Posterior vena cava (tissue), 2 donors: ENCODE measurements at places on chromosomes 7 and 10.

DNA sequence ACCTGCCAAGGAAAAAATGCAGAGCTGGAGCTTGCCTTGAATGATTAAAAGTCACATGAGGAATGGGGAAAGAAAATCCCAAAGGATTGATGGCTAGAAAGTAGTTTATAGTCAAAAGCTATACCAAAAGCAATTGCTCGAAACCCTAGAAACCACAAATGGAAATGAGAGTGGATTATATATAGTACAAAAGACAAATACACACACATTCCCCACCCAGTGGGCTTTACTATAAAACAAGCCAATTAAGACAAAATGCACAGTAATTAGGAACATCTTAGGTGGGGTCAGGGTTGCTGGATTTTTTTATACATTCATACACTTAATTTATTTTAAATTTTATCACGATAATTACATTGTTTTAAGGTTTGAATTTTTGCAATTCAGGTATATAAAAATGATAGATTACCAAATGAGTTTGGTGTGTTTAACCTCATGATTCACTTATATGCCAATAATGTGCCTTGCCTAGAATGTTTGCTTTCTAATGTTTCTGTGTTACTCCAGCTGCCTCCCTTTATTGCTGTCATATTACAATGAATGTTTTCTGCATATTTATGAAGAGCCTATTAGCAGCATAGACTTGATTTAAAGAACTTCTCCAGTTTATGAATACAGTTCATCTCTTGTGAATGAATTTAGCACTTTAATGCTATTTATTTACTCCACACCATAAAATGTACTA is 421.3 kb downstream of the EXOC4 start:
- no peak for DNase-seq

DNA sequence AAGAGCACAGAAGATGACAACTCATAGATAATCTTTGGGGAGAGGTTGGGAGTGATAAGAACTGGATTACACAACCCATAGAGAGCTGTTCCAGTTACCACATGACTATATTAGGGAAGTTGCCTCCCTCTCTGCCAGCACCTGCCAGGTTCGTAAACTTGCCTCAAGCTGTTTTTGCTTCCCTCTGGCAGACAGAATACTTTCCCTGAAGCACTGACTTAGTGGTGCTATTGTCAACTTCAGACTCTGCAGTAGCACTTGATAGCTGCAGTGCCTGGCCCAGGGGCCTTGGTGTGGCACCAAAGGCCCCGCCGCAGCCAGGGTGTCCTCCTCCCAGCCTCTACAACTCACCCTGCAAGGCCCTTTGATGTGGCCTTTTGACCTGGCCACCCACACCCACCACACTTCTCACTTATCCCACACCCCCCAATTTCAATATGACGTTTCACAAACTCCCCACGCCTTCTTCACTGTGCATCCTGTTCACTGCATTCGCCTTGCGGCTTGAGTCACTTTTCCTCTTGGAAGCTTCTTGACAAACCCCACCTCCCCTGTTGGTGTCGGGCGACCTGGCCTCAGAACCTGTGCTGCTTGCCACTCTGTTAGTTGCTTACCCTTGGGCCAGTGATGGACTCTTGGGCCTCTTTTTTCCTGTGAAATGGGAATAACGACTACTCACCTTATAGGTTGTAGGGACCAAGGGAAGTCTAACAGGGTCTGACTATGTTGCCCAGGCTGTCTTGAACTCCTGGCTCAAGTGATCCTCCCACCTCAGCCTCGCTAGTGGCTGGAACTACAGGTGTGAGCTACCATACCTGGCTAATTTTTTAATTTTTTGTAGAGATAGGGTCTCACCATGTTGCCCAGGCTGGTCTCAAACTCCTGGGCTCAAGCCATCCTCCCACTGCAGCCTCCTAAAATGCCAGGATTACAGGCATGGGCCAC is 50.2 kb upstream of the PODXL start:
- no peak for DNase-seq

GRCh38 chr10:101780187-101780817 is 2.9 kb downstream of the NPM3 start:
- no peak for DNase-seq

DNA sequence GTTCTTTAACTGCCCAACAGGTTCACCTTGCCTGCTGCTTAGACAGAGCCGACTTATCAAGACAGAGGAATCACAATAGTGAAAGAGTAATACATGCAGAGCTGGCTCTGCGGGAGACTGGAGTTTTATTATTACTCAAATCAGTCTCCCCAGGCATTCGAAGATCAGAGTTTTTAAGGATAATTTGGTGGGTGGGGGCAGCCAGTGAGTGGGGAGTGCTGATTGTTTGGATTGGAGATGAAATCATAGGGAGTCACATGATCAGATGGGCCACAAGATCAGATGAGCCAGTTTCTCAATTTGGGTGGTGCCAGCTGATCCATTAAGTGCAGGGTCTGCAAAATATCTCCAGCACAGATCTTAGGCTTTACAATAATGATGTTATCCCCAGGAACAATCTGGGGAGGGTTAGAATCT is 131.3 kb downstream of the AKR1D1 start:
- DNase-seq = no peak

GRCh38 chr7:82506702-82507101 is 63.1 kb upstream of the CACNA2D1 start:
- peak; percentile 88 for DNase-seq

DNA sequence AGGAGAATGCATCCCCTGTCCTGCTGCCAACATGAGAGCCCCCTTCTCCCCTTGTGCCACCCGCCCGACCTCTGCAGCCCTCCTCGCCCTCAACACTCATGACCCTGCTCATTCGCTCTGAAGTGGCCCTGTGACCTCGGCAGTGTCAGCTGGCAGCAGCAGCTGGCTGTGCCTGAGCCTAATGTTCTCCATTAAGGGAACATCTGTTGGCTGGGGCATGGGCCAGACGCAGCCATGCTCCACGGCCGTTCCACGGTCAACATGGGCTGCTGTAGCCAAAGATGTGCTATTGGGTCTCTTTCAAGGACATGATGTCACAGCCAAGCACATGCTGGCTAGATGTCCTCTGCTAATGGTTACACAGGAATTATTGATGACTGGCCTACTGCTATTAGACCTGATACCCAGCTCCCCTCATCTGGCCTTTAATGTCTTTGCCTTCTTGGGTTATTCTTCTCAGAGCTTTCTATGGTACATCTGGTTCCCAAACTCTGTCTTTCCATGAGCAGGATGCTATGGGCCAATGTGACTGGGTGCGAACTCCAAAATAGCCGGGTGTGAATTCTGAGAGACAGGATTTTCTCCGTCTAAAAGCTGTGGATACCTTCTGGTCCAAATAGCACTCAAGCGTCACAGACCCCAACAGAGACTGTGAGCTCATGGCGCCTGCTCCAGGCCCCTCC is 22.4 kb downstream of the ADCYAP1R1 start:
- peak; percentile 85 for DNase-seq

DNA sequence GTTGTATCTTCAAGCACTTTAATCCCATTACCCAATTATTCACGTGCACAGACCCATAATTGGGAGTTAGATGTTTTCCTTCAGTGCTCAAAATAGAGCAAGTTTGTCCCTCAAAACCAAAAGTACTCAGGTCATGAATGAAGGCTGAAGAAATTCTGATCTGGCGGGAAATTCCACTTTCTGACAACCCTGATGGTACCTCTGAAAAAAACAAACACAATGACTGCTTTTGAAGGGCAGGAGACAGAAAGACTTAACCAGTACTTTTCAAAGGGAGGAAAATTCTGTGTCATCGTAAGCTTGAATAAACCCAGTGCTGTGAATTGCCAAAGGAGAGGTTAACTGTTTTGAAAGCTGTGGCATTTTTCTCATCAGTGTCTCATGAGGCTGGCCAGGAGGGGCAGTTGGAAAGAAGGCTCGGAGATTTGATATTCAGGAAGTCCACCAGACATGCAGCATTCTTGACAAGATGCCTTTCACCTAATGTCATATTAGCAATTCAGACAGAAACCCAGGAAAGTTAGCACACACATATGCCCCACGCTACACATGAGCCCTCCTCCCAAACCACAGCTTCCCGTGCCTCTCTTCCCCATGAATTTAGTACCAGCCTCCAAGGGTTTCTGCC is 347.0 kb downstream of the KCNMA1 start:
- no peak for DNase-seq

DNA sequence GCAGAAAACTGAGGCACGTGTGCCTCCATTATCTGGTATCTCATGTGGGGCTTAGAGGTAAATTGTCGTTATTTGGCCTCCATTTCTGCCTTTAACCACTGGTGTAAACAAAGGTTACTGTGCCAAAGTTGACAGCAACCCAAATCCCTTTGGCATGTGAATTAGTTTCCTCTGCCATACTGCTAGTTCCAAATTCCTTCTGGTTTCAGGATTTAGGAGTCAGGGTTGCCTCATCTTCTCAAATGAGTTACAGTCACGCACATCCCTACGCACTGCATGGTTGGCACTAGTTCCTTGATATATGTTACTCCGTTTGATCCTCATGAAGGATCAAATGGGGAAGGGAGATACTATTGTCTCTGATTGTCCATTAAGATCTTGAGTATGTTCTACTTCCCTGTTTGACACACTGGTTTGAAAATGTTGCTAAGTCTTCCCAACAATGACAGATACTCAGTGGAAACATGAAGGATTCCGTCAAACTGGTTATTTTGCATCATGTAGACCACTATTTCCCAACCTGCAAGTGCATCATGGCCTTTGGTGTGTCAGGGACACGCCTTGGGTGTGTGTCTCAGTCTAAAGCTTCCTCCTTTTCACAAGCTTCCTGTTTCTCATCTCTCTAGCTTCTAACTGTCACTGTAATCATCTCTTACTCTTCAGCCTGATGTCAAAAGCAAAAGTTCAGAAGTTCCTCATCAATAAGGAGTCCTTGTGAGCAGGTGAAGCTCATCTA is at the start of gene LIPN:
LIPN (plus strand) TSS at position 655 of the 736 bp plus-strand sequence. CDS start 1,386 bp downstream, outside the sequence.
- DNase-seq = no peak

- no peak for DNase-seq
These were observed 138.2 kb downstream of the USP6NL start for GRCh38 chr10:11473128-11473760.

DNA sequence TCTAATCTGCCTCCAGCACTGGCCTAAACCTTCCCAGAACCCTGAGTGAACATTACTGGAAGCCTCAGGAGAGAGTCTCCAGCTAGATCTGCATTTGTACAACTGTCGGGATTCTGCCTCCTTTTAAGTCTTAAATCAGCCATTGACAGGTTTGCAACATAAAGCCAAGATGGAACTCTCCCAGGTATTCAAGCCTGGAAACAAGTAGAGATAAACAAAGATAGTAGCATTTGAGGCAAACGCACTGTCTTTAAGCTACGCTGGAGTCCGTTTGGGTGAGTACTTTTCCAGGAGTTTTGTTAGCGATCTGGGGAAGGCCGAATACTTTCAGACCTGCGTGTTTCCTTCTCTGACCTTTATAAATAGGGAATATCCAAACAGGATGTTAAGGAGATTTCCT is 317.2 kb upstream of the FZD8 start:
- DNase-seq = no peak

GRCh38 chr10:102795453-102796406 is 41.5 kb downstream of the CYP17A1 start:
- DNase-seq = peak; percentile 5

- DNase-seq = no peak
These were observed 132.8 kb downstream of the CFTR start for GRCh38 chr7:117612637-117613036.

GRCh38 chr7:28718055-28718481 is 240.1 kb downstream of the TRIL start:
- no peak for DNase-seq

DNA sequence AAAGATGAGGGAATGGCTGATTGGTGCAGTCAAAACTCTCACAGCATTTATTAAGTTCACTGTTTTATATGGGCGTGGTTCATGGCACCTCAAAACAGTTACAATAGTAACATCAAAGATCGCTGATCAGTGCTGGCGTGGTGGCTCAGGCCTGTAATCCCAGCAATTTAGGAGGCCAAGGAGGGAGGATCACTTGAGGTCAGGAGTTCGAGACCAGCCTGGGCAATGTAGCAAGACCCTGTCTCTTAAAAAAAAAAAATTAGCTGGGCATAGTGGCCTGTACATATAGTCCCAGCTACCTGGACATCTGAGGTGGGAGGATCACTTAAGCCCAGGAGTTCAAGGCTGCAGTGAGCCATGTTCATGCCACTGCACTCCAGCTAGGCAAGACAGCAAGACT is 48.5 kb downstream of the KLHDC10 start:
- DNase-seq = no peak

- no peak for DNase-seq
These were observed 975.2 kb downstream of the SORCS1 start for GRCh38 chr10:106189292-106189691.

DNA sequence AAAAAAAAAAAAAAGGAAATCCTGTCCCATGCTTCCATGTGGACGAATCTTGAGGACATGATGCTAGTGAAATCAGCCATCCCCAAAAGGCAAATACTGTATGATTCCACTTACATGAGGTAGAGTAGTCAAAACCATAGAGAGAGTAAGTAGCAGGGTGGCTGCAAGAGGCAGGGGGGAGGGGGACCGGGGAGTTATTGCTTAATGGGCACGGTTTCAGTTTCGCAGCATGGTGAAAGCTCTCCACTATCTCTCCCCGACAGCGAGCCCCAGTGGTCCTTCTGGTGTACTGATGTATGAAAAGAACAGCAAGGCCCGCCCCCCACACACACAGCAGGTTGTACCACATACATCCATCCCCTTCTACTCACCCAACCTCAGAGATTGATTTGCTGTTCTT is 32.8 kb downstream of the NOD1 start:
- peak; percentile 90 for DNase-seq

GRCh38 chr10:35613597-35614226 is 8.6 kb downstream of the GJD4 start:
- DNase-seq = no peak

DNA sequence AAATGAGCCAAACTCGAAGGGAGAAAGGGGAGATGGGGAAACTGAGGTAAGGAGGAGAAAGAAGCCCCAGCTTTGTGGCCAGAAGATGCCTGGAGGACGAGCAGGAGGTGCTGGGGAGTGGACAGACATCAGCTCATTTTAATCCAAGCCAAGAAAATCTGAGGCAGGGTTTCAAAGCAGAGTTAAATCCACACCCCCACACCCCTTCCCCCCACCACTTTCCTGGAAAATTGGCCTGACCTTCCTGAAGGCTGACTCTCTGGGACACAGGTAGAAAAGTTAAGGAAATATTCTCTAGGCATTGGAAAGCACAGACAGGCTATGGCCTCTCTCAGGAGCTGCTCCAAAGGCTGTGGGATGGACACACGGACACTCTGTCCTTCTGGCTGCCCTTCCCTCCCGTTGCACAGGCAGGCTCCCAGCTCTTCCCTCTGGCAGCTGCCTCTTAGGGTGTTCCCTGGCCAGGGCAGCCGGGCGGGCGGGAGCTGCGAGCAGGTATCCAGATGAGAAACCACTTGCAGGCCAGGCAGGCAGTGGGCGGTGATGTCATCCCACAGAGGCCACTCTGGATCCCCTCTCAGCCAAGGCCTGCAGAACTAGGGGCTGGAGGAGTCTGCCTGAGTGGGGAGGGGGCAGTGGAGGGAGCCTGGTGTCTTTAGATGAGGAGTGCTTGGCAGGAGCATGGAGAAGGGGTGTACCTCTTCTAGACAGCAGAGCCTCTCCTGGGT is 171.8 kb downstream of the NEURL1 start:
- peak; percentile 85 for DNase-seq
